ENCODE measurements at places on chromosomes 5 and 9. TPM values are rescaled to one million over a fixed set of nuclear protein-coding genes. Genes with fewer than 3 reads are reported as not detected.

The PIP5KL1 gene
- polyA plus RNA-seq: 5.2 TPM

The PCDHA12 gene
- 12.8 TPM for polyA plus RNA-seq

The F2RL2 gene
- not detected for polyA plus RNA-seq

The HNRNPK gene
- polyA plus RNA-seq: 1,061 TPM

The LCN1 gene
- not detected for polyA plus RNA-seq

The CDKN2B-AS1 gene
- not detected for polyA plus RNA-seq

The PAIP1 gene
- 276 TPM for polyA plus RNA-seq

The MOB3B gene
- 2.2 TPM for polyA plus RNA-seq

The OBP2B gene
- not detected for polyA plus RNA-seq

The CDKN2A gene
- not detected for polyA plus RNA-seq

The FOXI1 gene
- polyA plus RNA-seq: not detected

The ADAM19 gene
- 9.9 TPM for polyA plus RNA-seq

The PCDHB5 gene
- 4.5 TPM for polyA plus RNA-seq

The EFCAB9 gene
- not detected for polyA plus RNA-seq

The PCDHGA6 gene
- 0.09 TPM for polyA plus RNA-seq

The PTGER4 gene
- polyA plus RNA-seq: 12.0 TPM

The ISOC1 gene
- 30.6 TPM for polyA plus RNA-seq

Data from neural cell (in vitro differentiated cells).